Amniotic epithelial cell (primary cell): ENCODE measurements at places on chromosomes 3 and 15.

- peak; percentile 98 for DNase-seq
These were observed 6.0 kb downstream of the PHLDB2 start for GRCh38 chr3:111864821-111865656.

DNA sequence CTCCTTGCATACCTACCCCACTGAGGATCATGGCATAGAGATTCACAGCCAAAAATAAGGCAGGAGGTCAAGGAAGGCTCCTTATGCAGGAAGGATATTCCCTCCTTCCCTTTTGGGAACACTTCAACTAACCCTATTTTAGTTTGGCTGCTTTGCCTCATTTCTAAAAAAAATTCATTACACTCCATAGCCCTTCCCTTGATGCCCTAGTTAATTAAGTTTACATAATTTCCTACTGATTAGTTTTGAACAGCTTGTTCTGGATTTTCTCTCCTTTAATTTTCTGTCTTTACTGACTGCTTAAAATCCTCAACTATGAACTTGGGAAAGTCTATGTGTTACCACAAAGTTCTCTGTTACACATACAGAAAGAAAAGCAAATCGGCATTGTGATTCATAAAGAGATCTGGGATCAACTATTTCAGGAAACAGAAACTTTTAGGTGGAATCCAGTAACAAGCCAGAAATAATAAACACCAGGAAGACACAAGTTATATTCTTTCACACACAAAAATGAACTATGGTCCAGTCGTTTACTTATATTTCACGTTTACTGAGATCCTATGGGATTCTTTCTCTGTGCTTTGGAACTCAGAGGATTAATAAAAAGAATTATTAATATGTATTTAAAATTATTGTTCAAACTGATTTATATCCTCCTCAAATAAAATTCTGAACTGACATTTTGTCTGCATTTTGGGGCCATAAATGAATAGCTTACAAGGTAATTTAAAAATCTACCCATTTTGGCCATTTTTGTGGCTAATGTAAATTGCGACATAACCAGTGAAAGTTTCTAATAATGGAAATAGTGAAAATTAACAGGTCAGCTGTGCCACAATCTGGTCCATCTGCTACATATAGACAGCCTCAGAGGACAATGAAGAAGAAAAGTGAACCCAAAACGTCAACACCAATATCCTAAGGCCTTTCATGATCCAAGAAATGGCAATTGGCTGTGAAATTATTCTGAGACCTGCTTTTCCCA, 113.8 kb downstream of the FRMD5 start:
- DNase-seq: peak; percentile 37

DNA sequence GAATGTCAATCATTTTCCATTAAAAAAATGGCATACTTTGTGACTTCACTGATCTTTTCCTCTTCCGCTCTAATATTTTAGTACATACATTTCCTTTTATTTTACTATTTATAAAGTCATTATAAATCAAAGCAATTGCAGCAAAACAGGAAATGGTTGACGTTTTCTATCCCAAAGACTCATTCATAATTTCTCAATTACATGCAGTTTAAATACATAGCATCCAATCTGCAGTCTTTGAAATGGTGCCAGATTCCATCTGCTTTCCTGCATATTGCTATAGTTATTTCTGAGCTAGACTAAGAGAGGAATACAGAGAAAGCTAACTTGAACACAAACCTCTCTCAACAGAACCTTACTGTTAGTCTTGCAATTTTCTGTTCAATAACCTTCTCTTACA, 179.8 kb downstream of the ZPLD1 start:
- DNase-seq: no peak

DNA sequence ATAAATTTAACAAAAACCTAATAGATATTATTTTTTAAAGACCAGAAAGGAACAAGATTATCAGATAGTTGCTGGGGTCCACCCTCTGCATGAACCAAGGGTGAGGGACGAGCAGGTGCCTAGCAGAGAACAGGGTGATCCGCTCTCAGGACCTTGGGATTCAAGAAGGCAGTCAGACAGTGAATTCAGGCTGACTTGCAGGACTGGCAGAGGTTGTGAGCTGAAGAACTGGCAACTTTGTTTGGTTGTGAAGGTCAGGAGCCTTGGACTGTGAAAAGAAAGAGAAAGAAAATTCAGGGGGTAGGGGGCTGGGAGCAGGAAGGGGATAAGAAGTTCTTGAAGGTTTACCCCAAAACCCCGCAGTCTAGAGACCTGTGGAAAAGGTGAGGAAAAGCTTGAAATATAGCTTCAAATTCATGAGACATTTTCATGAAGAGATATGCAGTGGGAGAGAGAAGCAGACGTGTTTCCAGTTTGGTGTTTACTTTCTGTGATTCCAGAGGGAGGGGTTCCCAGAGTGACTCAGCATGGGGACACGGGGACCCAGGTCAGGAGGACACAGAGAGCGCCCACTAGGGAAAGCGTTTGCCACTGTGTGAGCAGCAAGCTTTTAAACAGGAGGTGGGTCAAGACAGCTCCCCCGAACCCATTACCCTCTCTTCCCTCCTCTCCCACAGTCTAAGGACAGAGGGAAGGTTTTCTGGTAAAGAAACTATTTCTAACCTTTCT, 217.2 kb upstream of the UMPS start:
- no peak for DNase-seq

DNA sequence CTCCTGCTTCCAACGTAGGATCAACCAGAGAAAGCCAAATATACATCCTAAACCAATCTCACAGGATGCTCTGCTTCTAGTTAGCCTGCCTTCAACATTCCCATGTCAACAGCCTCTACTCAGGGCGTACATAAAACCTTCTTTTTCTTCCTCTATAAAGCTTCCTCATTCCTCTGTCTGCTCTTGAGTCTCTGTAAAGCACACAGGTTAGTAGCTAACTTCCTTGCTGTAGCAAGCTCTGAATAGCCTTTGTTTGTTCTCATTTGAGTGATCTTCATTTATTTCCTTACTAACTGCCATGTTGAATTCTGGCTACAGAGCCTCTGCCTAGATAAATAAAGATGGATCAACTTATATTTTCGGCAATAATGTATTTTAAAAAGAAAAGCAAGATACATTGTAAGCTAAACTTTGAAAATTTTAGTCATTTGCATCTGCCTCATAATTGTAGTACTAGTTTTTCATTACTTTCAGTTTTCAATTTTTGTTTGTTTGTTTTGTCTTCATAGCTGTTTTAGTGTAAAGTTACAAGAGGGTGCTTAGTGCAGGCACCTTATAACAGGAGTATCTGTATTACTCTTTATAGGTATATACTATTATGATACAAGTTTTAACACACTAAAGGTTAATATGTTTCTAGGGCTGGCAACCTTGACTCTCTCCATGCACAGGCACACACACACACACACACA, 498.2 kb downstream of the PYDC2 start:
- DNase-seq: no peak

DNA sequence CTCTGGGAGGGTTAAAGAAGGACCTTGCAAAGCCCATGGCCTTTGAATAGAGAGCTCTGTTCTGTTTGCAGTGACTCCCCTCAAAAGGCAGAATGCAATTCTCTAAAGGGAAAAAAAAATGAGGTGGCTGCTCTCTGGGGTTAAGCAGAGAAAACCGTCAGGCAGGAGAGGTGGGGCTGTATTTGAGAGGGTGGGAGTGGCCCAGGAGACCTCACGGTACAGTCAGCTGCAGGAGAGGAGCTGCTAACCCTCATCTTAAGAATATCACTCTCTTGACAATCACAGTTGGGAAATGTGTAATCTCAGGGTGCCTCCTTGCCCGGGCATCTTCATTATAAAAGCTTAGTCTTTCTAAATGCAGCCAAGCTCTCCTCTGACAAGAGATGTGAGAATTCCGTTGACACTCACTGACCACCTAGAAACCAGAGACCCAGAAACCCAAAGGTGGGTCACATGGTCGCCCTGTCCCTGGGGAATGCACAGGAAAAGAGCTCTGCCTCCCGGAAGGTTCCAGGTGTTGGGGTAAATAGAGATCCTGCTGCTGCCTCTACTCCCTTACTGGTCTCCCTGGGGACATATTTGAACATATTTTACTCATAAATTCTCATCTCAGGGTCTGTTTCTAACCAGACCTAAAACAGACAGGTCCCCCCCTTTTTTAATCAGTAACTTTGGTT, 159.1 kb upstream of the CTDSPL start:
- DNase-seq: no peak

GRCh38 chr15:43107751-43108150, 1.9 kb upstream of the UBR1 start:
- no peak for DNase-seq

DNA sequence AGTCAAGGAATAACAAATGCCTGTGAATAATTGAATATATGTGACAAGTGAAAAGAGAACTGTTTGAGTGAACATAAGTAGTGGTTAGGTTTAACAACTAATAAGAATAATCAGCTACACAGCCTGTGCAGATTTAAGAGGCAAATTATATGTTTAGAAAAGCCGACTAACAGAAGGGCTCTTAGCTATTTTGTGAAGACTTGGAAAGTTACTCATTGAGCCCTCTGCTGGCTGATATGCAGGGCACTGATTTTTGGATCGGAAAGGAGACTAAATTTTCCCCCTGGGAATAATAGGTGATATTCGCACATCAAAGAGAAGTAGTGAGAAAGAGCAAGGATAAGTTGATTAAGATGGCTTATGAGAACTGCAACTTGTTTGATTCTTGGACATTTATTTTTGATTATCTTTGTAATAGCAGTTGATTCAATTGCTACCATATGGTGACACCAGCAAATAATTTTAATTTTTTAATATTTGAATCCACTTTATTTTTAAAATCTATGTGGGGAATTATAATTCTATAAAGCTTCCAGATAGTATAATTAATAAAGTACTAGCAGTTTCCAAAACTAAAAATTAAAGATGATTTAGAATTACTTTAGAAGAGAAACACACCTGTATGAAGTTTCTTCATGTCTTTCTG, 156.2 kb downstream of the NLGN1 start:
- DNase-seq: peak; percentile 21

DNA sequence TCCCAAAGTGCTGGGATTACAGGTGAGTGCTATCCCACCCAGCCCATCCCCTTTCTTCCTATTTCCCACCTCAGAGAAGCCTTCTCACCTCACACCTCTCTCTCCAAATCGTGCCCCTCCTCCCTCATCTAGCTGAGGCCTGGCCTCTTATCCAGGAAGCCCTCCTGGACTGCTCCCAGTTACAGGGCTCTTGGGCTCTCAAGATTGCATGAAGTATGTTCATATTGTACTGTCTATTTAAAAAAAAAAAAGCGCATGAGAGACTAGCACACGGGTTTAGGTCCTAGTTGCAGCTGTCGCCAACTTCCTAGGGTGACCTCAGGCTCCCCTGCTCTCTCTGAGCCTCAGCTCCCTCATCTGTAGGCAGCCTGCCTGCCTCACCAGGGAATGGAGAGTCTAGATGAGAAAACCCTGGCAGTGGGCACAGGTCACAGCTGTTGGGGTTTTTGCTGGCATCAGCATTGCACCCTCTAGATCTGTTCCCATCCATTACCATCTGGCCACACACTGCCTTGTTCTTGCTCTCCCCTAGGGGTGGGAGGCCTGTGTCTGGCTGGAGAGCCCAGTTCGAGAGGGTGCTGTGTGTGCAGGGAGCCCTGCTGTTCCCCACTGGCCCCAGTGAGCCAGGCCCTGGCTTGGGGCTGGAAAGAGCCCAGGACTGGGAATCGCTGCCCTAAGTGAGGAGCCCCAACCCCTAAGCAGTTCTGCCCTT, 24.2 kb upstream of the C15orf39 start:
- DNase-seq: no peak

- peak; percentile 75 for DNase-seq
These were observed 226.0 kb downstream of the TJP1 start for GRCh38 chr15:29596266-29596665.

DNA sequence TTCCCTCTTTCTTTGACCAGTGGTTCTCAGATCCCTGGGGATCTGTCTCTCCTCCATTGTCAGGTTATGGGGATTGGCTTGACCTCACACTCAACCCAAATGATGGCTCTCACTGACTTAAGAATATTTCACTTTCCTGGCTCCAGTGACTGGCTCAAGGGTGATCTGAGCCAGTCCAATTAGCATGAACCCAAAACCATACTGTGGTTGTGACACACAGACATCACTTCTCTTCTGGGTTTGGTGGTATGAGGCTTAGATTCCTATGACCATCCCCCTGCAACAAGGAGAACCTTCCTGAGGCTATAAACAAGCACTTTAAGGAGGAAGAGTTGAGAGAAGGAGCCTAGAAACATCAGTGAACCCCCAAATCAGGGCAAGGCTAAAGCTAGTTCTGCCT, 85.8 kb downstream of the KCNAB1 start:
- no peak for DNase-seq

DNA sequence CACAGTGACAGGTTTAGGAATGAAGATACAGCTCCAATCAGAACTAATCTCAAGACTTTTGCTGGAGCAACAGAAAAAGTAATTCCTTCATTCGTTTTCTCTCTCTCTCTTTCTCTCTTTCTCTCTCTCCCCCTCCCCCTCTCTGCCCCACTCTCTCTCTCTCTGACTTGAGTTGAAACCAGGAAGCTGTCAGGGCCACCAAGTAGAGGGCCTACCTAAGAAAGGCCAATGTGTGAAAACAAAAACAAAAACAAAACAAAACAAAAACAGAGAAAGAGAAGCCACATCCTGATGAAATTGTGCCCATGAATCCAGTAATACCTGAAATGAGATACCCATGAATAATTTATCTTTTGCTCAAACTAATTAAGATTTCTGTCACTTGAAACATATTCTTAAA, 72.9 kb downstream of the ATP8B4 start:
- DNase-seq: no peak

DNA sequence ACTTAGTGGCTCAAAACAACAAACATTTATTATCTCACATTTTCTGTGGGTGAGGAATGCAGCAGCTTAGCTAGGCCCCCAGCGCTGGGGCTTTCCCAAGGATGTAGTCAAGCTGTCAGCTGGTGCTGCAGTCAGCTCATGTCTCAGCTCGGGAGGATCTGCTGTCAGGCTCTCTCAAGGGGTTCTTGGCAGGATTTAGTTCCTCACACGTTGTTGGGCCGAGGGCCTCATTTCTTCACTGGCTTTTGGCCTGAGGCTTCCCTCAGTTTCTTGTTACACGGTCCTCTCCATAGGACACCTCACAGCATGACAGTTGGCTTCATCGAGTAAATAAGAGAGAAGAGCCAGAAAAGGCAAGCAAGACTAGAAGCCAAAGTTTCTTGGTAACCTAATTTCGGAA, 13.7 kb upstream of the U2SURP start:
- DNase-seq: peak; percentile 44

DNA sequence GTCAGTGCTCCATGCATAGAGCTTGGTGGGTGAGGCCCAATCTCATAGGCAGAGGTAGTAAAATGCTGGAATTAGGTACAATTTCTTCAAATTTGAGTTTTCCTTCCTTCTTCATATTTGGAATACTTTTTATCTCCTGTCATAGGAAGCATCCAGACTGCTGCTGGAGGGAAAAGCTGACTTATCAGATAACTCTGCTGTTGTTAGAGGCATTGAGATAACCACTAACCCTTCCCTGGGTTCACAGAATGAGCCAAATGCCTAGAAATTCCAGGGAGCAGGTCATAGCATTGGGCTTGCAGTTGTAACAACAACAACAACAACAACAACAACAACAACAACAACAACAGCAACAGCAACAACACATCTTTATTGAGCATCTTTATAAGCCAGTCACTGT, 332.7 kb downstream of the PDCD6IP start:
- DNase-seq: no peak
